ENCODE measurements at places on chromosomes 1 and 21.

DNA sequence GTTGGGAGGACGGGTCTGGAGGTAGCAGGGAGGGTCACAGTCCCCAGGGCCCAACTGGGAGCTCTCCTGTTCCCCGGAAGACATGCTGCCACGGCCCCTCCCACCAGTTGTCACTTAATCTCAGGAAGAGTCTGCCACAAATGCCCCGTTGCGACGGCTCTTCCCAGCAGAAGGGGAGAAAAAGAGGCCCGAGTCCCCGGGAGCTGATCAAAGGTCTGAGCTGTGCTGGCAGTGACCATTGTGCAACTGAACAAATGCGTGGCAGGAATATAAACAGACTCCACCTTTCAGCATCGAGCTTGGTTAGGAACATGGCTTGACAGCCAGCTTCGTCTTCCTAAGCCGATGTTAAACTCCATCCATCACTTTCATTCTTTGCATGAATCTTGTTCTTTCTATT lies 27.8 kb upstream of the ZBTB21 start:
- no peak for DNase-seq

DNA sequence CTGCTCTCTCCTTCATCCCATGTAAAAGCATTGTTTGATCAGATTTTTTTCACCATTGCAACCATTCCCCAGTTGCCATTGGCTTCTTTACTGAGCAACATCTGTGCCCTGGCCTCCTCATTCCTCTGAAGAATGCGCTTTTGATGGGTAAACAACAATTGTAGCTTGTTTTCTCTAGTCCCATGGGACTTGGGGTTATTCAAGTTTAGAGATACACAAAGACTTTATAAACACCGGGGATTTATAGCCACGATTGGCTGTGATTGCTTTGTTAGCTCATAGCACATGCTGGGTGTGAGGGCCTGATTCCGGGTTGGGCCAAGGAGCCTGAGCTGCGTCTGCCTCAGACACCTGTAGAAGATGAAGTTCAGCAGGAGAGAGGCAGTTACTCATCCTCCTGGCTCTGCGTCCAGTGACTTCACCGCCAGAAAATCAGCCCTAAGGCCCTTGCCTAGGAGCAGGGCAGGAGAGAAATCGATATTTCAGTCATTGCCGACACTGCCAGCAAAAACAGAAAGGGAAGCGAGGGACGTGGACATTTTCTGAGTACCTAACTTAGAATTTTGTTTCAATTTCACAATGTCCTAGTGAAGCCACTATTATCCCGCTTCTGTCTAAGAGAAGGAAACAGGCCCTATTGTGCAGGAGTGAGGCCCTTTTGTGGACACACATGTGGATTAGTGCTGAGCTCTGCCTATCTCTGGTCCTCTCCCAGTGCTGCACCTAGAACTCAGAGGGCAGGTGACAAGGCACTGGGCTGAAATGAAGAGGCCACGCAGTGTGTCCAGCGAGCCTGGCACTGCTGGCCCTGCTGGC lies 159.8 kb upstream of the USP24 start:
- DNase-seq: no peak

- DNase-seq: no peak
Measured at GRCh38 chr1:163171826-163172225, 30.9 kb downstream of the RGS5 start.

- DNase-seq: peak; percentile 95
Measured at GRCh38 chr1:26500488-26501175, 28.4 kb downstream of the HMGN2 start.

DNA sequence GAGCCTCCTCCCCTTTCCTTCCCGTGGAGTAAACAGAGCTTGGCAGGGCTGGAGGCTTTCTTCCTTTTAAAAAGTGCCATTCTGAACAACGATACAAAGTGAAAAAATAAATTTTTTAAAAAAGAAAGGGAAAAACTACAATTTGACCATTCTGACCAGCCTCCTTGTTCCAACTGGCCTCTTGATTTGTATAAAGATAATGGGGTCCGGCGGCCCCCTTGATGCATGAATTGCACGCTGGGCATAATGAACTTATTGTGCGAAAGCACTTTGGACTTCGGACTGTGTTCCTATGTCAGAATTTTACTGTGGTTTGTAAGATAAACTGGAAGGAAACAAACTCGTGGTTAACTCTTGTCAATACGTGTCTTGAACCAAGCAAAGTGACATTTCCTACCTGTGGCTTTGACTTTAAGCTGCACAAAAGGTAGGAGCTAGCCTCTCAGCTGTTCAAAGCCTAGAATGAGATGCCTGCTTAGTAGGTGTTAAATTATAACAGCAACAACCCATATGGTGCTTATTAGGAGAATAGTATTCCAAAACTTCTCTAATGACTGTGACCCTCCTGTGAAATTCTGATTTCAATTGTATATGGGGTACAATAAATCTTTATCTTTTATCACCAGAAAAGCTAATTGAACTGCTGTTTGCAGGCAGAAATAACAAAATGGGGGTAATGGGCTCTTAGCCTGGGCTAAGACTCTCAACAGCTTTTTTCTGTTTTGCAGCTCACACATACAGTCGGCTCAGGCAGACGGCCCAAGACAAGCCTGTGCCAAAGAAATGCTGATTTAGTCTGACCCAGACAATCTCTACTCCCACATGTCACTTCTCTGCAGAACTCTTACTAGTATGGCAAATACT lies 9.3 kb downstream of the IRF2BP2 start:
- no peak for DNase-seq

DNA sequence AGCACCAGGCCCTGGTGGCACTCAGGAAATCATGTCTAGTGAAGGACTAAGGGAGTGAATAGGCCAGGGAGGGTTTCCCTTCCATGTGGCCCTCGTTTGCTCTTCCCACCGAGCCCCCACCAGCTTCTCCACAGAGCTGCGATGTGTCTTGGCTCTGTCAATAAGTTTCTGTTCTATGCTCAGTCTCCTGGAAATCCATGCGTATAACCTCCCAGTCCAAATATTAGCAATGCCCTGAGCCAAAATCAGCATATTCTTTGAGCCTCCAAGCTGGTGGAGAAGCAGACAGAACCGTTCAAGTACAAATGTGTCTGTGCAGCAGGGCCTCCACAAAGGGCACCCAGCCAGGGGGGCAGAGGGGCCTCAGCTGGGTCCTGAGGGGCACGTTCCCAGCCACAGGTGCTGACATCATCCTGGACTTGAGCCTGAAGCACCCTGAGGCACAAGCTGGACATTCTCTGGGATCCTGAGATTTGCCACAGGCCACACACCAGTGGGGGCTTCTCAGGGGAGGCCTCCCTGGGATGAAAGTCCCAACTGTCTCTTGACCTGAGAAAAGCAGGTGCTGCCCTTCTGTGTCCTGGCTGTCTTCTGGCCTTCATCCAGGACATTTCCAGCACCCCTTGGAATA lies 350.5 kb upstream of the VAMP3 start:
- DNase-seq: no peak

- no peak for DNase-seq
Measured at GRCh38 chr1:206471415-206471801, 1.1 kb downstream of the IKBKE start.

GRCh38 chr1:185603158-185603557 lies 131.0 kb upstream of the HMCN1 start:
- DNase-seq: no peak

DNA sequence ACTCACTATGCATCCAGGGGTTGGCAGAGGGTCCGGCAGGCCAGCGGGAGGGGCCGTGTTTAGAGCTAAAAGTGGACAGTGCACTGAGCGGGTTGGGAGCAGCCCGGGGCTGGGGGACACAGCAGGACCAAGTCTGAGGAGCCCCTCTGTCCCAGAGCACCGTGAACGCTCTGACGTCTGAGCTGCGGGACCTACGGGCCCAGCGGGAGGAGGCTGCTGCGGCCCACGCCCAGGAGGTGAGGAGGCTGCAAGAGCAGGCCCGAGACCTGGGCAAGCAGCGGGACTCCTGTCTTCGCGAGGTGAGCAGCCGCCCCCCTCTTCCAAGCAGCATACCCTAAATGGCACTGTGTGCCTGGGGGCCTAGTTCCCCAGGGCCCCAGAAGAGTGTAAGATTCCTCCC lies 25.8 kb downstream of the MFAP2 start:
- DNase-seq: no peak
